Bronchial smooth muscle cell (primary cell): ENCODE measurements at places on chromosomes 5 and 9. TPM values are rescaled to one million over a fixed set of nuclear protein-coding genes. Genes with fewer than 3 reads are reported as not detected.

Gene FST
- total RNA-seq, result 29.1 and 66.0 TPM in 2 replicates

Gene IL9
- total RNA-seq, result not detected in 2 replicates

Gene ADCY2
- under 0.01 TPM in 1 of 2 replicates, not detected in the other for total RNA-seq

Gene RORB
- 1.3 and 2.0 TPM in 2 replicates for total RNA-seq

Gene CTXN3
- not detected in 2 replicates for total RNA-seq

Gene ANGPTL2
- total RNA-seq, result 55.8 and 75.3 TPM in 2 replicates
